ENCODE measurements at places on chromosomes 7 and 10.
A peak's percentile ranks its signal among the peaks of the same experiment; 100 is the strongest.

DNA sequence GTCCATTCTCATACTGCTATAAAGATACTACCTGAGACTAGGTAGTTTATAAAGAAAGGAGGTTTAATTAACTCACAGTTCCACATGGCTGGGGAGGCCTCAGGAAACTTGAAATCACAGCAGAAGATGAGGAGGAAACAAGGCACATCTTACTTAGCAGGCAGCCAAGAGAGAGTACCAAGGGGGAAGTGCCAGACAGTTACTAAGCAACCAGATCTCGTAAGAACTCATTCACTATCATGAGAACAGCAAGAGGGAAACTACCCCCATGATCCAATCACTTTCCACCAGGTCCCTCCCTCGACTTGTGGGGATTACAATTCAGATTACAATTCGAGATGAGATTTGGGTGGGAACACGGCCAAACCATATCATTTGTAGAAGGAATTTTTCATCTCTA lies 36.3 kb downstream of the NHLRC2 start:
- peaks cover 10% of the 10 kb centered on the region for H3K36me3 ChIP-seq
- DNase-seq = no peak
- H3K27ac ChIP-seq = no peak overlapping the region
- H3K4me1 ChIP-seq = peaks cover 13% of the 10 kb centered on the region

GRCh38 chr7:129959471-129960203 lies 6.9 kb upstream of the UBE2H start:
- no peak overlapping the region for H3K4me3 ChIP-seq
- peak; percentile 8 for DNase-seq
- peaks cover 28% of the 10 kb centered on the region for H3K4me1 ChIP-seq
- H3K27me3 ChIP-seq = no peaks in the 10 kb centered on the region
- no peaks in the 10 kb centered on the region for H3K36me3 ChIP-seq
- H3K27ac ChIP-seq = peak overlapping the region; percentile 87

- no peaks in the 10 kb centered on the region for H3K27me3 ChIP-seq
- no peak for DNase-seq
- peak overlapping the region; percentile 86 for H3K4me3 ChIP-seq
- H3K36me3 ChIP-seq = no peaks in the 10 kb centered on the region
- no peak overlapping the region for H3K27ac ChIP-seq
- peaks cover 13% of the 10 kb centered on the region for H3K4me1 ChIP-seq
Measured at GRCh38 chr10:1058017-1058416, 1.8 kb downstream of the WDR37 start.

- H3K4me3 ChIP-seq = no peak overlapping the region
- H3K4me1 ChIP-seq = peaks cover 24% of the 10 kb centered on the region
- no peaks in the 10 kb centered on the region for H3K27me3 ChIP-seq
- H3K27ac ChIP-seq = no peak overlapping the region
- DNase-seq = peak; percentile 36
Measured at GRCh38 chr7:103150192-103150591, 1.3 kb upstream of the NAPEPLD start.

- peaks cover 1% of the 10 kb centered on the region for H3K36me3 ChIP-seq
- no peak for DNase-seq
- no peak overlapping the region for H3K4me3 ChIP-seq
Measured at GRCh38 chr7:44977304-44977958, 1.4 kb downstream of the MYO1G start.

GRCh38 chr7:43364391-43364790 lies 218.5 kb upstream of the STK17A start:
- H3K27me3 ChIP-seq = no peaks in the 10 kb centered on the region
- no peaks in the 10 kb centered on the region for H3K4me1 ChIP-seq
- no peak overlapping the region for H3K4me3 ChIP-seq
- no peaks in the 10 kb centered on the region for H3K36me3 ChIP-seq
- no peak for DNase-seq
- no peak overlapping the region for H3K27ac ChIP-seq

DNA sequence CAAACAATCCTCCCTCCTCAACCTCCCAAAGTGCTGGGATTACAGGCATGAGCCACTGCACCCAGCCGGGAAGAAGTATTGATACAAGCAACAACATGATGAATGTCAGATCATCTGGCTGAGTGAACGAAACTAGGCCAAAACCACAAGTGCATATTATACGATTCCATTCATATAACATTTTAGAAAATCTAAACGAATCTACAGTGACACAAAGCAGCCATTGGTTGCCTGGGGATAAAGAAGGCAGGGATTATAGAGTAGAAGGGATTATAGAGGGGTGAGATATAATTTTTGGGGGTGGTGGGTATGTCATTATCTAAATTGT lies 11.5 kb upstream of the RHBDD2 start:
- H3K36me3 ChIP-seq = no peaks in the 10 kb centered on the region
- H3K27ac ChIP-seq = no peak overlapping the region
- H3K27me3 ChIP-seq = no peaks in the 10 kb centered on the region
- no peak overlapping the region for H3K4me3 ChIP-seq
- H3K4me1 ChIP-seq = no peaks in the 10 kb centered on the region
- no peak for DNase-seq

- H3K27me3 ChIP-seq = no peaks in the 10 kb centered on the region
- no peak overlapping the region for H3K4me3 ChIP-seq
- H3K36me3 ChIP-seq = no peaks in the 10 kb centered on the region
- DNase-seq = no peak
- no peaks in the 10 kb centered on the region for H3K4me1 ChIP-seq
Measured at GRCh38 chr10:17428351-17429097, 25.9 kb downstream of the ST8SIA6 start.

DNA sequence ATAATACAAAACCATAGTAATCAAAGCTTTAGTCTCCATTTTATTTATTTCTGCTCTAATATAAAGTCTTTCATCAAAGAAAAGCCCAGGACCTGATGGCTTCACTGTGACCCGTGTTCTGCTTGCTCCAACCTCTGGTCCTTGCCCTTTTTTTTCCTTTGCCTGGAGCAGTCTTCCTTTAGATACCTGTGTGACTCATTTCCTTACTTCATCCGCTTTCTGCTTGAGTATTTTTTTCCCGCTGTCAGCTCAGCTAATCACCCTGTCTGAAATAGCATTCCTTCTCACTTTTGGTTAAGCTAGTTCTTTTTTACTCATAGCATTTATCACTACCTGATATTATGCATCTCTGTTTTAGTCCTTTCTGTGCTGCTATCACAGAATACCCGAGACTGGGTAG lies 194.8 kb downstream of the ABCA13 start:
- no peaks in the 10 kb centered on the region for H3K27me3 ChIP-seq
- peaks cover 41% of the 10 kb centered on the region for H3K4me1 ChIP-seq
- peak overlapping the region; percentile 26 for H3K4me3 ChIP-seq
- H3K27ac ChIP-seq = peak overlapping the region; percentile 83
- peak; percentile 78 for DNase-seq
